ENCODE measurements at places on chromosomes 11 and 22.

GRCh38 chr11:15870911-15871310 is 485.4 kb downstream of the SOX6 start:
- no peak for DNase-seq

GRCh38 chr11:67400942-67401494 is 640 bp downstream of the PPP1CA start:
- DNase-seq = no peak

DNA sequence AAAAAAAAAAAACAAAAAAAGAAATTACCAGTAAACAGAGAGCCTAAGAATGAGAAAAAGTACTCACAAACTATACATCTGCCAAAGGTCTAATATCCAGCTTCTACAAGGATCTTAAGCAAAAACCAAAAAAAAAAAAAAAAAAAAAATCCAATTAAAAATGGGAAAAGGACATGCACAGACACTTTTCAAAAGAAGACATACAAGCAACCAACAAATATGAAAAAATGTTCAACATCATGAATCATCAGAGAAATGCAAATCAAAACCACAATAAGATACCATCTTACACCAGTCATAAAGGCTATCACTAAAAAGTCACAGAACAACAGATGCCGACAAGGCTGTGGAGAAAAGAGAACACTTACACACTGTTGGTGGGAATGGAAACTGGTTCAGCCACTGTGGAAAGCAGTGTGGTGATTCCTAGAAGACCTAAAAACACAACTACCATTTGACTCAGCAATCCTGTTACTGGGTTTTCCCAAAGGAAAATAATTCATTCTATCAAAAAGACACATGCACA is 18.3 kb downstream of the MS4A6A start:
- no peak for DNase-seq

GRCh38 chr11:114280696-114281095 is 15.5 kb upstream of the NNMT start:
- no peak for DNase-seq

DNA sequence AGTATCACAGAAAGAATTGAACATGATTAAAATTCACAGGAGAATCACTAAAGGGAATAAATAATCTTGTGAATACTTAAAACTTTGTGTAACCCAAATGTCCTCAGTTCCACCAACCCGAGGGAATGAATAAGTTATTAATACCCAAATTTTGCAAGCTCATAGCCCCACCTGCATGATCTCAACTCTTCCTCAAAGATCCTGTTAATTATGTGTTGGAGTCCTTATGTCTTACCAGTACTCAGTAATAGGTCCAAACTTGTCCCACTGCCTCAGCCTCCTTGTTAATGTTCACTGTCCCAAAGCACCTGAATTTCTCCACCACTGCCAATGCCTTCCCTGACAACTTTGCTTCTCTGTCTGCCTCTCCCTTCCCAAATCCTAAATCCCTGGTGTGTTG is 46.1 kb upstream of the ME3 start:
- DNase-seq = no peak

DNA sequence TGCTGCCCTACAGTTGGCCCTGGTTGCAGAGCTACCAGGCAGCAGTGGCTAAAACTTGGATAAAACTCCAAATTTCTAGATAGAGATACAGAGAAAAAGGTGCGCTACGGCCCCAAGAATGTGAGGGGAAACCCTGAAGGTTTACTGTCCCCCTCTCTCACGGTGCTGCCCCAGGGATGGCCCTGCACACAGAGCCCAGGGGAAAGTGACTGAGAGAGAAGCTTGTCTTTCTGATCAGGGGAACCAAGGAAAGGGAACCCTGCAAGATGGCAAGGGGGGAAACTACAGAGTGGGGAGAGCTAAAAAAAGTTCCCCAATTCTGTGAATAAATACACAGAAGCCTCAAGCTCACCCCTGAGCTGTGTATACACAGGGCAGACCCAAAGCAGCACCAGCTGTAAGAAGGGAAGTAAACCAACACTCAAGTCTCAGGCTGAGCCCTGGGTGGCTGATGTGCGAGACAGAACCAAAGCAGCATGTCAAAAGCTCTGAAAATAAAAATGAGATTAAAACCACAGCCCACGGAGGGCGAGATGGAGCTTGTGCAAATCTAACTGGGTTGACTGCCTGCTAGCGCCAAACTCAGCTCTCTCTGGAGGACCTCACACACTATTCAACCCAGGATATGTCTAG is 22.1 kb downstream of the GNB1L start:
- DNase-seq = no peak

- no peak for DNase-seq
Measured at GRCh38 chr11:64745189-64745520, 1.2 kb upstream of the RASGRP2 start.

GRCh38 chr11:10540546-10540914 is 457 bp downstream of the RNF141 start:
- DNase-seq = no peak

- no peak for DNase-seq
Measured at GRCh38 chr22:37630839-37631435, 8.5 kb upstream of the SH3BP1 start.

DNA sequence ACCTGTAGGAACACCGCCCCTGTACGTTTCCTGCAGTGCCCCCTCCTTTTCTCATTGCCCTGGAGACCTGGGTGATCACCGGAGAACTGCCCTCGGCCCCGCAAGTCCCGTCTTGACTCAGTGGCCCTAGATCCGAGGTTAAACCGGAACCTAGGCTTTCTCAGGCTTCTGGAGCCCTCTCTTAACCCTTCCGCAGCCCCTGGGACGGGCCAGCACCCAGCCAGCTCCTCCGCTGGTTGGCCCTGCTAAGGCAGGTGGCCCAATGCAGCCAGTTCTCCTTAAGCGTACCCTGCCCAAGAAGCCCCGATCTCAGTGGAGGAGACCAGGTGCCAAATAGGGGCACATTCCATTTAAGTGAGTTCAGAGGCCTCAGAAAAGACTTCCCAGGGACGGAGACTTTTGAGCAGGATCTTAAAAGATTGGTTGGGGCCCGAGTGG is 776 bp downstream of the NLRX1 start:
- no peak for DNase-seq

DNA sequence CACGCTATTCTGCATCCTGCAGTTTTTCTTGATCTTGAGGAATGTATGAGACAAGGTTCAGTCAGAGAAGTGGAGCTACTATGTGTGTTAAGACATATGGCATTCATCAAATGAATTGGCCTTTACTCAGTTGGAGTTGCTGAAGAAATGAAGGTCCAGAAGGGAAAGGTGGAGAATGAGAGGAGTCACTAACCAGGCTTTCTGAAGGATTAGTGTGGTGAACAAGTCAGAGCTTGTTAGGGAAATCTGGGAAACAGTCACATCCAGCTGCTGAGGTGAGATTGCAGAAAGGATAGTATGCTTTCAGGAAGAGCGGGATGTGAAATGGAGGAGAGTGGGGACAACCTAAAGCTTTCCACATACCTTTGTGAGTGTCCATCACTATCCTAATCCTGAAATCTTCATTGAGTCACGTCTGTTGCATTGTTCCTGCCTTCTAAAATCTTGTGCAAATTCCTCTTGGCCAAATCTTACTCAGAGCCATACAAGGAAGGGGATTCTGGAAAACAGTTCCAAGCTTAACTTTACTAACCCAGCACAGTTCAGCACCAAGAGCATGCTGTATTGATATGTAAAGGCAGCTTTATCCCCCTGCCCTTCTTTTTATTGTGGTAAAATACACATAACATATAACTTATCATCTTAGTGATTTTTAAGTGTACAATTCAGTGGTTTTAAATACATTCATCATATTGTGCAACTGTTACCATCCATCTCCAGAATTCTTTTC is 11.4 kb upstream of the PITPNB start:
- no peak for DNase-seq

DNA sequence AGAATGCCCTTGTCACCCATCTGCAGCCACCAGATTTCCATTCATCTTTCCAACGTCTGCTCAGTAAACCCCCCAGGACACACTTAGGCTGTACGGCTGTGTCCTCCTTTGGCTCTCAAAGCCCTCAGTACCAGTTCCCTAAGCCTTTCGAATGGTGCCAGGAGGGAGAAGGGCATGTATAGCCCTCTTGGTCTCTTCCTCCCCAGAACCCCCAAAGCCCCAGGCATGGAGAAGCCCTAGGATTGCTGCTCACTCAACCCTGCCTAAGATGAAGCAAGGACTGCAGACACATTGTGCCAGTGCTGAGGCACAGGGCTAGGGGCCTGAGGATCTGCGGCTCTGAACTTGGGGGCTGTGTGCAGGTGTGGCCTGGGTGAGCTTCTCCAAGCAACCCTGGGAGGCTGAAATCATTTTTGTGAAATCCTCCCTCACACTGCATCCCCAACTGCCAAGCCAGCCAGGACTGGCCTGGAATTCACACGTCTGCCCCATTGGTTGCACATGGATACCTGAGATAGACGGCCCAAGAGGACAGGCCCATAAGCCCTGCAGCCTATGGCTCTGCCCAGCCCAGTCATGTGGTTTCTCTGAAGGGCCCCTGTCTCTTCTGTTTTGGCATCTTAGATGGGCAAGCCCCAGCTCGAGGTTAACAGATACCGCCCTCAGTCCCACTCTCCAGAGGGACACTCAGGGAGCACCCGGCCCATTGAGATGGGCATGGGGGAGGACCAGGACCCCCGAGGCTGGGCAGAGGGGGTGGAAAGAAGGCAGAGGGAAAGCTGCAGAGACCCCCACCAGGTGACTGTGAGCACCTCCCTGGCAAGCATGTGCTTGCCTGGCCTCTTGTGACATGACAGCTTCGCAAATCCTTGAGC is 34.0 kb downstream of the KCNQ1OT1 start:
- no peak for DNase-seq

DNA sequence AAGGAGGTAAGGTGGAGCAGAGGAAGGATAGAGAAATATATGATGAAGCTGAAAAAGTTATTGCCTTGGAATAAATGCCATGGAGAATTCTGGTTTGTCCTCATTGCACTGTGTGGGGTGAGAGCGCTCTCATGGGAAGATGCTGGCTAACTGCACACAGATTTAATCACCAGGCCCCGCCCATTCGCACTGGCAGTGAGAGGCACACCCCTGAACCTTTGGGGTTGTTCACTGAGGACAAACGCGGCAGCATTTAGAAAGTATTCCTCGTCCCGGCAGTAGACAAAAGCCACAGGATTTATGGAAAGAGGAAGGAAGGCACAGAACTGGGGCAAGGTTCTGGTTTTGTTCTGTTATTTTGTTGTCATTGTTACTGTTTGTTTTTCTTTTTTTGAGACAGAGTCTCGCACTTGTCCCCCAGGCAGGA is 70.2 kb downstream of the MED15 start:
- no peak for DNase-seq

DNA sequence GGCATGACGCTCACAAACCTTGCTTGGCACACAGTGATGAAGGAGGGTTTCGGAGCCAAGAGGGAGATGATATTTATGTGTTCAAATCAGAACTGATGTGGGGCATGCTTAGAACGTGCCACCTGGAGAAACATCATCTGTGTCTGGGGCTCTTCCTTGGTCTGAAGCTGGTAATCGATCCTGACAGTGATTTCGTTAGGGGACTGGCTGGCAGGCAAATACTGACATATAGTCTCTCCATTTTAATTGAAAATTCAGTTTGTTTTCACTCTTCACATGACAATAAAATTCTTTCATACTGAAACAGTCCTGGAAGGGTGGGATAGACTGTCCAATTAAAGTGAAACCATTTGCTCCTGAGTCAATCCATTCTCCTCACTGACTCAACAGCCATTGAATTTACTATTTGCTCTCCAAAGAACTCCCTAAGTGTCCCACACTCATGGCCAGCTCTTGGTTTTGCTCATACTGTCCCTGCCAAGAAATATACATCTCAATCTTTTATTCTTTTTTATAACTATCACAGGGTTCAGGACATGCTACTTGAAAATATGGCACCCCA is 134.8 kb downstream of the TRPC6 start:
- DNase-seq = no peak
